Daoy (cell line): ENCODE measurements at places on chromosomes 2 and 18. TPM values are rescaled to one million over a fixed set of nuclear protein-coding genes. Genes with fewer than 3 reads are reported as not detected.
A peak's percentile ranks its signal among the peaks of the same experiment; 100 is the strongest.

DNA sequence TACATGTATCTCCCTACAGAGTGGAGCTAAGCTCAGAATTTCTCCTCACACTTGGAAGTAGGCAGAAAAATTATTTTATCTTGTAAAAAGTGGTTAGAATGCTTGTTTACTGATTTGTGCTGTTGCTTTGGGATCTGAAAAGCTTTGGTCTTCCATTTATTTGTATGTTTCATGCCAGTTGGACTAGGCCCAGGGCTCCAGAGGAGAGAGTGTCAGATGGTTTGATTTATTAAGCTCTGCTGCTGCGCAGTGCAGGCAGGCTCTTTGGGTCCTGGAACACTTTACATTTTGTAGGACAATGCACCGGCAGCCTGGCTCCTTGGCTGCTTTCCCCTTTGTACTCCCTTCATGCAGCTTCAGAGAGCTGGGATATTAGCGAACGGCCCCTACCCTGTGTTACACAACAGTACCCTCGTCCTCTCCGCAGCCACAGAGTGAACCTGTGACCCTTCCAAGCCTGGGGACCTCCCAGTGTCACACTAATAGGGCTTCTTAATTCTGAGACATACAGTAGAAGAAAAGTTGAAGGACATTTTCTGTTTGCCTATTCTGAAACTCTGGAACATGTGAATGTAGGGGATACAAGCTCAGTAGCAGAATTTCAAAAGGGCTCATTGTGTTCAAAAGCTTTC lies 56.7 kb upstream of the EML6 start:
- DNase-seq: no peak

DNA sequence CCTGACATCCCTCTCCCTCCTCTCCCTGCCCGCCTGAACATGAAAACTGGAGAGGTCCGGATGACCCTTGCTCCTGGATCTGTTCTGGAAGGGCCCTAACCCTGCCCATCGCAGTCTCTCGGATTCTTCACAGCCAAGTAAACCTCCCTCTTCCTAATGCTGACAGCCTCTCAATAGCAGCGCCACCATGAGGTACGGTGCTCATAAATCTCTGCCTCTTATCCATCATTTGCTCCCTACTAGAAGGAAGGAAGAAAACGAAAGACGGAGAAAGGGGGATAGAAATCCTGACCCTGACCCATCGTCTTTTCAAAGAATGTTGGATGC lies 257.9 kb downstream of the BCL11A start:
- peak; percentile 35 for DNase-seq

DNA sequence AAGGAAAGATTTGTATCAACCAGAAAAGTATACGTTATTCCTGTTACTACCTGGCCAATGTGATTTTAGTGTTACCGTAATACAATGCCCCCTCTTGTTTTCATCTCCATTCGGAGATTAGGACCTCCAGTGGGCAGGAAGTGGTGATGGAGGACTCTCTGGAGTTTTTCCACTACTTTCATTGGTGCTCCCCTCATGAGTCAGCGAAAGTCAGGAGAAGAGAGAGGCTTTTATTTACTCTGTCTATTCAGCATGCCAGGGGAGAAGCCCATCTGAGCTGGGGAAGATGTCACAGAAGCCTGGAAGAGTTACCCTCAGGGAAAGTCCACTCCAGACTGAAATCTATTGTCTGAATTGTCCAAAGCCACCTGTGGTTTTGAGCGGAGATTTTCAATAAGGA lies 88.2 kb upstream of the THUMPD2 start:
- no peak for DNase-seq

DNA sequence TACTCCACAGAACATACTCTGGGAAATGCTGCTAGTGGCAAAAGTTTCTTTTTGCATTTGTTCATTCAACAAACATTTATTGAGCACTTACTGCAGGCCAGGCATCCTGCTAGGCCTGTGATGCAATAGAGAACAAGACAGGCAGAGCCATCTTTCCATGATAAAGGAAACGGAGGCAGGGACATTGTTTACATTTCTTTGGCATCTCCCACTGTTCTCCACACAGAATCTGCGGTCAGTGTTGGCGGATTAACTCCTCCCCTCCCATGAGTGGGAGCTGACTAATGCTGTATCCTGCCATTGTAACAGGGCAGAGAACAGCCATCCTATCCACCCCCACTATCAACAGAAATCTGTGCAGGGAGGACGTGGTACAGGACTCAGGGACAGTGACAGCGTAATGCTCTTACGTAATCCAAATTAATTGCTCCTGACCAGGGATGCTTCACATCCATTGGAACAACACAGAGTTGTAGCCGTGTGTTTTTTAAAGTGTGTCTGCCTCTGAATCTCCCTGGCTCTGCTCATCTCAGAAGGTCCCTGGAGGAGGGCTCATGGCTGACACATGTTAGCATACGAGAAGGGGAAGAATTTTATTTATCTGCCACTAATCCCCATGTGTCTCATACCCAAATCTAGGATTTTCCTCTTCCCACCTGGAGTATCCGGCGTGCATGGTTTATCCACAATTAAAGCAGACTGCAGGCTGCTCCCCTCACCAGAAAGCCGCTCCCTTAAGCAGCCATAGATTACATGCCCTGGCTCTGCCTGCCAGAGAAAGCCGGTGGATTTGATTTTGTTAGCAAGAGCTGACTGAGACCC lies 32.3 kb downstream of the STEAP3 start:
- peak; percentile 88 for DNase-seq

DNA sequence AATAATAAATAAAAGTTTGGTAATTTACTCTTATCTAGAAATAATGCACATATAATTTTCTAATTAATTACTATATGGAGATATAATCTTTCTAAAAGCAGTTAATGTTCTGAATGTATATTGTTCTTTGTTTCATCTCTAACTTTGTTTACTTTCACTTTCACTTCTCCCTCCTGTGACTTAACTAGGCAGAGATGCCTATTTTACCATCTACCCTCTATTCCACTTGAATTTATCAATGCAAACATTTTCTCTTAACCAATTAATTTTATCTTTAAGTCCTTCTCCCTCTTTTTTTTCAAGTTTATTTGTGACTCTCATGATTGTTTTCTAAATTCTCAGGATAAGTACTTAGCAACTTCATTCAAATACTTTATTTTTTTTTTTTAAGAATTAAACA lies 55.1 kb upstream of the IL1RL1 start:
- DNase-seq: no peak

GRCh38 chr2:148876202-148876594 lies 1.2 kb downstream of the KIF5C start:
- DNase-seq: no peak

- no peak for DNase-seq
Measured at GRCh38 chr2:218192902-218193430, 24.0 kb upstream of the ARPC2 start.

DNAJC27 gene
- total RNA-seq: 2.3 and 6.2 TPM in 2 replicates

ANKRD29 gene
- 1.6 and 3.9 TPM in 2 replicates for total RNA-seq

- DNase-seq: no peak
Measured at GRCh38 chr18:9549405-9549804, 65.0 kb downstream of the PPP4R1 start.

NRP2 gene
- total RNA-seq: 108 and 115 TPM in 2 replicates

DNA sequence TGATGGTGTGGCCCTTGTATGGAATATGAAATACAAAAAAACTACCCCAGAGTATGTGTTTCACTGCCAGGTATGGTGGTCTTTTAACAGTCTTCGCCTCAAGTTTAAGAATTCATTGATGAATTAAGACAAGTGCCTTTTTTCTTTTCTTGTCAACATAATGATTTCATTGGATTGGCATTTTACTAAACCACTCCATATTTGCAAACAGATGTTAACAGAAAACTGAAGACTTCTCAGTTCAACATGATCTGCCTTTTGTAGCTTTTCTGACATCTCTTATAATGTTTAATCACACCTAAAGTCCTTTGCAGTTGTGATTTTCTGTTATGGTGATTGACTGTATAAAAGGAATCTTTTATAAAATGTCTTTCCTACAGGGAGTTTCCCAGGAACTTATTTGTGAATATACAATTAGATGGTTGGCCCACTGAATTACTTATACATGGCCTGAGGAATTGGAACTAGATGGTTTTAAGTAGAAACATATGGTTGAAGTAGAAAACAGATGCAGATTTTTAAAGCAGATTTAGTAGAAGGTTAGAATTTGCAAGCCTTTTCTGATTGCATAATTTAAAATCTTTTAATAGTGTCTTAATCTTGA lies 39.7 kb downstream of the DYNC1I2 start:
- no peak for DNase-seq

DNA sequence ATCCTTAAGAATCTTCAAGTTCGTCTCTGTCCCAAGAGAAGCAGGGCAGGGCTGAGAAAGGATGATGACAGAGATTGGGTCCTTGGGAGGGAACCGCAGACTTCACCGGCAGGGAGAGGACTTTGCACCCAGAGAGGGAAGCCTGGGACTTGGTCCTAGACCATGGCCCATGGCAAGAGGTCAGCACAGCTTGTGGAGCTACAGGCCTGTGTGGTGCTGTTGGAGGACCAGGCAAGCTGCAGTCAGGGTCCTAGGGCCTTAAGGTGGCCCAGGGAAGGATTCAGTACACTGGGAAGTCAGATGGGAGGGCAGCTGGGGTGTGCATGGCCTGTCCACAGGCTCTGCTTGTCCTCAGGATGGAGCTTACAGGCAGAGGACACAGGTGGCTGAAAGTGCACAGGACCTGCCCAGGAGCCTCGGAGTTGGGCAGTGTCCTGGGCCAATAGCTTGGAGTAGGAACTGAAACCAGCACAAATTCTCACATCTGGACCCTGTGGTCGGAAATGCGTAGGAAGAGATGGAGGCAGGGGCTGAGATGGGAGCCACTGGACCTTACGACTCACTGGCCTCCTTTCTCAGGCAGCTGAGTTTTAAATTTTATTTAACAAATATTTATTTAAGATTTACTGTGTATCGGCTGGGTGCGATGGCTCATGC lies 56.4 kb upstream of the TCF7L1 start:
- DNase-seq: no peak

PSTPIP2 gene
- 0.69 and 4.7 TPM in 2 replicates for total RNA-seq

DNA sequence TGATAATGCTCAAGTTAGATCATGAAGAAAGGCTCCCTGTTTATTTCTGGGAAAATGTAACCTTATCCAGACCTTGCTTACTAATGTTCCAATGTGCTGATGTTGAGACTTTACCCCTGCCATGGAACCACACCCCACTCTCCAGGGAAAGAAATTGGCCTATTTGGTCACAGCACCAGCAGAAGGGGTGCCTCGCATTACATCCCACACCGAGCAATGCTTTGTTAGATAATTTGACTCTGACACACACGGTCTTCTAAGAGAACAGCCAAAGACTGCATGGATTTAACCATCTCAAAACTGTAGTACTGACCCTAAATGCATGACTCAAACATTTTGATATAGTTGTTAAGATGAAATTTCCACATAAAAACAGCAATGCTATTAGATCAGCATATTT lies 152.1 kb upstream of the CCDC150 start:
- DNase-seq: no peak

ECEL1 gene
- total RNA-seq: not detected in 2 replicates

DNA sequence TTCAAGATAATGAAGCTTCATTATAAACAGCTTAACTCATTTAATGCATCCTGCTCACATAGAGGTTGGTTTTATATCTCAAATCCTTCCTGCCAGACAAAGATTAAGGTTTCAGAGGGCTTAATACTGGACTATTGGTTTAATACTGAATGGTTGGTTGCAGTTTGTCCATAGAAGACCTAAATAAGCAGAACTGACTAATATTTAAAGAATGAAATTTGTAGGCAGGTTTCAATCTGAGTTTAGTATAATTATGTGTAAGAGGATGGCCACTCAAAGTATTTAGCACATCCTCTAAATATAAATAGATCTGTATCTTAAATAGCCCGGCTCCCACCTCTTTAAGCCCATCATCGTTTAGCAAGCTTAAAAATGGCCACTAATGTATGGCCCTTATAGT lies 92.5 kb downstream of the EPB41L5 start:
- DNase-seq: no peak

- no peak for DNase-seq
Measured at GRCh38 chr2:230140667-230141066, 71.9 kb upstream of the SLC16A14 start.

- no peak for DNase-seq
Measured at GRCh38 chr18:25239581-25240419, 112.2 kb downstream of the ZNF521 start.

DNA sequence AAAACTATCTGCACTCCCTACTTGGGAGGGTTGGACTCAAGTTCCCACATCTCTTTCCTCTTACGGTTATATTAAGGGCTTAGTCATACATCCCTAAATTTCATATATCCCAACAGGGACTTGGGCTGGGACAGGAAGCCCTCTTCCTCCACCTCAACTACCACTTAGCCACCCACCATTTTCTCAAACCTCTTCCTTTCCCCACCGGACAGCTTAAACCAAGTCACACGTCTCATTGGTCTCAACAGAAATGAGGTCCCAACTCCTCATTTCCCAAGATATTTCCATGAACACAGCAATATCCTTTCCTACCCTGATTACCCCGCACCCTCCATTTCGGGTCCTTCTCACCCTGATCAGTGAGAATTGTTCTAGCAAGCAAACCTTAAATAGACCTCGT lies 736 bp downstream of the ZSCAN30 start:
- no peak for DNase-seq

DNA sequence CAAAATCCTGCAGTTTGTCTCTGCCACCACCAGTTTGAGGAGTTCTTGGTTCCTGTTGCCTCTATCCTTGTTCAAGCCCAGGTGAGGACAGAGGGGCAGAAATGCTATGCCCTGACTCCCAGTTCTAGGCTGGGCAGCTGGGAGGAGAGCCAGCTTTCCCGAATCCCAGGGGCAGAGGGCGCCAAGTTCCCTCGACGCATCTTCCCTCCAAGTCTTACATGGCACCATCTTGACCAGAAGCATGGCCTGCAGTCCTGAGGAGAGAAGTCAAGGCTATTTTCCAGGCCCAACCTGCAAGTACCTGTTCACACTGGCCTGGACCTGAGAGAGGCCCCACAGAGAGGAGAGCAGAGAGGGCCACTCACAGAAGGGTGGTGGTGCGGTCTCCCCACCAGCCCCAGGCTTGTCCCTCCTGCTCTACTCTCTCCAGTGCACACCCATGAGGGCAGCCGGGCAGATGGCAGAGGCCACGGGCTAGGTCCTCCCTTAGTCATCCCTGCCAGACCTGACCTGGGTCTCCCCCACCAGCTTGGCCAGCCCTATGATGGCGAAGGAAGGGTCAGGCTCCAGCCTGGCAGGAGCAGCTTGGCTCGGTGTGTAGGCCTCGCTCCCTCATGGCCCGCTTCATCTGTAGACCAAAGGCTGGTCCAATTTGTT lies 115.7 kb upstream of the MSTN start:
- no peak for DNase-seq
